Tongue (tissue), 3 donors: ENCODE measurements at places on chromosomes 5 and 9. TPM values are rescaled to one million over a fixed set of nuclear protein-coding genes. Genes with fewer than 3 reads are reported as not detected.

DNA sequence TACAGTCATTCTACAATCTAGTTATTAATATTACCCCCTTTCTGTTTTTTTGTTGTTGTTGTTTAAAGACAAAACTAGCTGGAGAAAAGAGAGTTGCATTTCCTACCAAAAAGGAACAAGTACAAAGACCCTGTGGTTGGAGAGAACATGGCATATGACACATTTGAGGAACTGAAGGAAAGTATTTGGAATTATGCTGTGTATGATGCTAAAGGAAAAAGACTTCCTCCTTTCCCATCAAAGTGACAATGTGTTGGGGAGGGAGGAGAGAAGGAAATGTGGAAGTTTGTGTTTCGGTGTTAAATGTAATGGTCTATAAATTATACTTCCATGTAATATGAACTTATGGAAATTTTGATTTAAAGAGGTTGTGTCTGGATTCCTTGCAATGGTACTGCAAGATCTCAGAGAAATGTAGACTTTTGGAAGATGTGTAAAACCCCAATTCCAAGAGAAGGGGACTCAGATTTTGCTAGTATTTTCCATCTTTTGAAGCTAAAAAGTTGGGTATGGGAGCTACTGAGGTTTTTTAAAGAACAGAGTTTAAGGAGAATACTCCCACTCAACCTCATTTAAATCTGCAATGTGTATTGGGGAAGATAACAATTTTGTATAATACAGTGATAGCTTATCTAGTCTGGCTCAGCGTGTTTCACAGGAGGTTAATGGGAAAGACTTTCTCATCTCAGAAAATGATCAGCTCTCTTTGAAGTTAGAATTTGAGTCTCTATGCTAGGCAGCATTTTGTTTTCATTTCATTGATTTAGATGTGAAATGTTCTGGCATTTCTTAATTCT lies 15.4 kb upstream of the TNFSF8 start:
- DNase-seq = no peak

DNA sequence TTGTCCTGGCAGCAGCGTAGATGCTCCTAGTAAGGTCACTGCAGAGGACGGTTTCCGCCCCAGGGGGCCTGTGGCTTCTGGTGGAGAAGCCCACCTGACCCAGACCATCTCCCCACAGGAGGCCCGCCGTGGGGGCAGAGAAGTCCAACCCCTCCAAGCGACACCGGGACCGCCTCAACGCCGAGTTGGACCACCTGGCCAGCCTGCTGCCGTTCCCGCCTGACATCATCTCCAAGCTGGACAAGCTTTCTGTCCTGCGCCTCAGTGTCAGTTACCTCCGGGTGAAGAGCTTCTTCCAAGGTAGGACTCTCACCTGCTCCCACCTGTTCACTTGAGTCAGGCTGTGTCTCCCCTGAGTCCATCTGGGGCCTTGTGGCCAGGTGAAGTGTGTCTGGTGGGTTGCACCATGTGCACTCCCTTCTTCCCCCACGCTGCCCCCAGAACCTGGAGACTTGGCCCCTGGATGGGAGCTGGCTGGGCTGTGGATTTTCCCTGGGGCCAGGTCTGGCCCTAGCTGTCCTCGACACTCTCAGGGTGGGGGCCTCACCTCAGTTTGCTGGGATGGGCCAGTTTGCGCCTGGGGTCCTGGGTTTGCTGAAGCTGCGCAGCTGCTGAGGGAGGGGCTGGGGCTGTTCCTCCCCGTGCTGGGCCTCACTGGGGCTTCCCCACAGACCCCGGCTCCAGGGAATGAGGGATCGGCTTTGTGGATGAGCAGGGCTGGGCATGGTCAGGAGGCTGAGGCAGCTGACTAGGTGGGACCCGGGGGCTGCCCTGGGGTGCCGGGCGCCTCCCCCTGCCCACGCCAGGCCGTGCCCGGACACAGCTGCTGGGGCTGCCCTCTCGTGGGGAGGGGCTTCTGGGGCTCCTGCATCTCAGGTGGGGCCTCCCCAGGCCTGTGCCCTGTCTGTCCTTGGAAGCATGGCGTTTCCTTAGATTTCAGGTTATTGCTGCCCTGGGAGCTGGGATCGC lies 32.4 kb downstream of the AHRR start:
- DNase-seq = no peak

- DNase-seq = no peak
Observed at GRCh38 chr9:137679249-137679648, 60.4 kb downstream of the EHMT1 start.

GRCh38 chr9:3898461-3899218 lies 372.8 kb upstream of the RFX3 start:
- no peak for DNase-seq

DNA sequence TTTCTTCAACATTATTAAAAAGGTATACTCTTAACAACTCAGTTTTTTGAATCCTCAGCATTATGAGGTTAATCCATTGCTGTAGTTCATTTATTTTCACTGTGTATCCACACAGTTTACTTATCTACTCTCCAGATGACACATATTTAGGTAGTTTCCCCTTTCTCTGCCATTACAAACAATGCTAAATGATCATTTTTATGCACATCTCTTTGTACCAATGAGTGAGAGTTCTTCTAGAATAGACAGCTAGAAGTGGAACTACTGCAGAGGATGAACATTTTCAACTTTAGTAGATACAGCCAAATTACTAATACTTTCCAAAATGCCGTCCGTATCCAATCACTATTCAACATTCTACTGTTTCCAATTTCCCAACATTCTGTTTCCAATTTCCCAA lies 11.5 kb downstream of the AFF4 start:
- no peak for DNase-seq

DNA sequence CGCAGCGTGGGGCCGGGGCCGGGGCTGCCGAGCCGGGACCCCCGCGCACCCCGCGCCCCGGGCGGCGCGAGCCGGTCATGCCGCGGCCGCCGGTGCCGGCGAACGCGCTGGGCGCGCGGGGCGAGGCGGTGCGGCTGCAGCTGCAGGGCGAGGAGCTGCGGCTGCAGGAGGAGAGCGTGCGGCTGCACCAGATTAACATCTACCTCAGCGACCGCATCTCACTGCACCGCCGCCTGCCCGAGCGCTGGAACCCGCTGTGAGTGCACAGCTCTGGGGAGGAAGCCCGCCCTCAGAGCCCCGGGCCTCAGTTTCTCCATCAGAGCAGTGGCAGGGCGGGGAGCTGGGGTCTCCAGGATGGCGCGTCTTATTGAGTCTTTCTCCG lies 335 bp downstream of the GALNT12 start:
- peak; percentile 21 for DNase-seq

DNA sequence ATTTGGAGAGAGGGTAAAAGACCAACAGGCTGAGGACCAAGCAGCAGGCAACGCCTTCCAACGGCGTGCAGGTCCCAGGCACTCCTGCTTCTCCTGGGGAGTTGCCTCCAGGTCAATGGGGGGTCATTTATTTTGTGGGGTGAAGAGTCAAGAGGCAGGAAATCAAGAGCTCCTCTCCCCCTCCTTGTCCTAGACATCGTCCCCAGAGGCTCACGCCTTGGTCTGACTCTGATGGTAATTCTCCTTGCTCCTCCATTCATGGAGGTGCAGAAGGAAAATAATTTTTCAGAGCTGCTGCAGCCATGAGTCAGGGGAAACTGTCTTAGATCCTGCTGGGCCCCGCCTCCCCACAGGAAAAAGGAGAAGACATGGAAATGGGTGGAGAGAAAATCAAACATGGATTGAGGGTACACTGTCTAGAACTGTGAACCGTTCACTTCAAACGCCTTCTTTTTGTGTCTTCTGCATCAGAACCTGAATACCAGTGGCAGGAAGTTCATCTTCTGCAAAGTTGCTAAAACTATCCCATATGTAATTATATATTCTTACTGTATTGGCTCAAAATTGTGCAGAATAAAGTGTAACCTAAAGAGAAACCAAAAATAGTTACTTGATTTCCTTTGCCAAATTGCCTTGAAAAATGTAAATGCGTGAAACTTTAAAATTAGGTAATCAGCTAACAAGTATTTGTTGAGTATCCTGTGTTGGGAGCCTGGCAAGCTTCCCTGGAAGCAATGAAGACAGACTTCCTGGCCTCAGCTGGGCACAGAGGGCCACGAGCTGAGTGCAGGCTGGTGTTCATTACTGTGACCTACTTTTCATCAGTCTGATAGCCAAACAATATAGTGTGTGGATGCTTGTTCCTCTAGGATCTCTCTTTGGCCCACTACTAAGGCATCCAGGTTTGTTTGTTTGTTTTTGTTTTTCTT lies 142.0 kb downstream of the CMYA5 start:
- no peak for DNase-seq

DNA sequence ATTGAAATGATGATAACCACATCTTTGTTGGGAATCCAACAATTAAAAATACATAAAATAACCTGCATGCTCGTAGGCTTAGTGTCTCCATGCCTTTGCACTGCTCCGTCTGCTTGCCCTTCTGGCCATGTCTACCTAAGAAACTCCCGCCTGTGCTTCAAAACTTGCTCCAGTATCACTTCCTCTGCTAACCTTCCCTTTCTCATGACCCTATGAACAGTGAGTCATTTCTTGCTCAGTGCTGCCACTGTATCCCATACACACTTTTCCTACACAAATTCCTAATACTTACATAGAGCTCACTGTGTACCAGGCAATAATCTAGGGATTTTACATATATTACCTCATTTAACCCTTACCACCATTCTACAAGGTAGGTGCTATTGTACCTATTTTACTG lies 33.5 kb downstream of the TMEM245 start:
- no peak for DNase-seq

- DNase-seq = no peak
Observed at GRCh38 chr5:177344891-177345290, 6.6 kb downstream of the LMAN2 start.

- no peak for DNase-seq
Observed at GRCh38 chr9:73219985-73220626, 68.4 kb downstream of the ANXA1 start.

DNA sequence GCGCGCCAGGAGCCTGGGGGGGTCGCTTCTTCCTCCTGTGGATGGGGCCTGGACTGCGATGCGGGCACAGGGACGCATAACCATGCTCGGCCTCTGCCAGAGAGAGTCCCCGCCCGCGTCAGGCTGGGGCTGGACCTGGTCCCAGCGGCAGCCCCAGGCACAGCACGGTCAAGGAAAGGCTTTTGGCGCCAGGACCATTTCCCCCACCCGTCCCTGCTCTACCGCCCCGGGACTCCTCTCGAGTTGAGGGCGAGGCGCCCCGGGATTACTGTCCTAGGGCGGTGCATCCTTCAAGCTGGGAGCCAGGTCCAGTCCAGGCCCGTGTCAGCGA lies 341 bp downstream of the MXD3 start:
- DNase-seq = peak; percentile 18

Gene PCAT7
- not detected for total RNA-seq

DNA sequence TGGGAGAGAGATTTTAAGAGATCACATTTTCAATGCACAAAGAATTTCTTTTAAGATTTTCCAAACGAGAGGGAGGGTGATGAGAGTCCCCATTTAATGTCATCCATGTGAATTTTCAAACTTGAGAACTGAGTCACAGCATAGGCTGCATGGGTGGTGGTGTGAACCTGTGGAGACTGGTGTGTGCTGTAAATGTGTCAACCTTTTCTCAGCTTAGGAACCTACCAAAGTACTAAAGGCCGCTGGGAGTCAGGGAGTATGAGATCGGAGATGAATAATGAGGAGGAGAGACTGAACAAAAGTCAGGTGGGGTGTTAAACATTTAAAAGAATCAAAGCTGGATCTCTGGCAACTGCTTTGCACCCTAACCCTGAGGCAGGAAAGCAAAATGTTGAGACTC lies 7.5 kb downstream of the ALDH1A1 start:
- no peak for DNase-seq

Gene SHISAL2B
- total RNA-seq = not detected

- no peak for DNase-seq
Observed at GRCh38 chr5:74469234-74469994, 171.1 kb downstream of the ENC1 start.

DNA sequence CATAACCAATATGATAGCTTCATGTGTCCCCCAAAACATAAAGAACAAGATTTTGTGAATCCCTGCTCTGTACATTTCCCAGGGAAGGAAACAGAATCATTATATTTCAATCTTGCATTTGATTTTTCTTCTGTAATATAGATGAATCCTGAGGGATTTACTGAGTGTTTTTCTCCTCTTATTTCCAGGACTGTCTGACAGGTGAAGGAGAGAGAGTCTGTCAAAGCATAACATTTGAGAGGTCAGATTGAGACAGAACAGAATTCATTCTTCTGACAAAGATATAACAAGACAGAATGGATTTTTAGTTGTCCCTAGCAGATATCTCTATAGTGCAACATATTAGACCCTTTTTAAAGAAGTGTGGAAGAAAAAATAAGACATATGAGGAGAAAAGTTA lies 354.5 kb upstream of the IZUMO3 start:
- no peak for DNase-seq

GRCh38 chr9:131404987-131405386 lies 11.1 kb downstream of the PRRC2B start:
- no peak for DNase-seq

Gene FCN2
- total RNA-seq = not detected

Gene PCDHB2
- 4.4 TPM for total RNA-seq

Gene COL23A1
- total RNA-seq = 5.4 TPM

DNA sequence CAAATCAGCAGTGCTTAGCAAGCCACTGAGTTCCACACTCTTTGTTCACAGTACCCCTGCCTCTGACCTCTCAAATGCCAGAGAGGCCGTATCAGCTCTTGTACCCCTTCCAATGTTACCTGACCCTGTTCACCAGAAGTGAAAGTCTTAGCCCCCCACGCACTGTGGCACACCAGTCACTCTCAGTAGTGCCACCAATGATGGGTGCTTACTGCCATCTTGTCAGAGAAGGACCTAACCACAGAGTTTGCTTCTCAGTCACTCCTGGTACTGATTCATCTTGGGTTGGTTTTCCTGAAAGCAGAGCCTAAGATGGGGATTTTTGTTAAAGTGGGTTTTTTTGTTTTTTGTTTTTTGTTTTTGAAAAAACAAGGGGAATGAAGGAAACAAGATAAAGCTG lies 28.8 kb upstream of the PANK3 start:
- no peak for DNase-seq

DNA sequence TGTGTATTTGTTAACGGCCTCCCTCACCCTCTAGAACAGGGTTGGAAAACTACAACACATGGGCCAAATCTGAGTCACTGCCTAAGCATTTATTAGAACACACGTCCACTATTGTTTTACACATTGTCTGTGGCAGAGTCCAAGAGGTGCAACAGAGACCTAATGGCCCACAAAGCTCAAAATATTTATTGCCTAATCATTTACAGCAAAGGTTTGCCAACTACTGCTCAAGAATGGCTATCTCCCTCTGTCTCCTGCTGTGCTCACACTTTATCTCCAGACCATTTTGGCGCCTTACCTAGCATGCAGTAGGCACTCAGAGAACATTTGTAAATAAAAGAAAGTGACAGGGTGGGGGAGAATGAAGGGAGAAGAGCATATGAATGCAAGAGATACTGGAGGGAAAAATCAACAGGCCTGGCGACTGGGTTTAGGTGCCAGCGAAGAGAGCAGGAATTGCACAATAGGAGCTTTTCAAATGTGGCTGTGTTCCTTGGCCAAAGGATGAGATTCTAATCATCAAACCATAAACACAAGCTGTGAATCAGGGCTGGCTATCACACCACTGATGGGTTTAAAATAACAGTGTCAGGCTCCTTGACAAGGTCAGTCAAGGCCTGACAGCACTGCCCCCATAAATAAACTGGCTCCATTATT lies 80.3 kb downstream of the EPB41L4A start:
- DNase-seq = no peak
